ENCODE measurements at places on chromosomes 6 and 20. TPM values are rescaled to one million over a fixed set of nuclear protein-coding genes. Genes with fewer than 3 reads are reported as not detected.

DNA sequence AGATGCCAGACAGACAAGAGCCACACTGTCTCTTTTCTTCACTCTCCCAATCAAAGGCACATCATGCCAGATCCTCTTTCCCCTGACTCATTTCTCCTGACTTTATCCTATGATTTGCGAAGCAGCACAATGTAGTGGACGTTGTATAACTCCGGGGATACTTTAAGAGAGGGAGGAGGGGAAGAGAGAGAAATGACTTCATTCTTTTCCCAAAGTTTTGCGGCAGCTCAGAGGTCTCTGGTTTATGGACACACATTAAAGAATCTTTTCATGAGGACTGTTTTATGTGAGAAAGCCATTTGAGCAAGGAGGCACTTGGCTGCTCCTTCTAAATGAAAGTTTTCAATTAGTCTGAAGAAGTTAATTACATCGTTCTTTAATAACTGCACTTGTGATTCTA, 75.1 kb upstream of the MC3R start:
- H3K36me3 ChIP-seq: no peaks in the 10 kb centered on the region
- H3K27ac ChIP-seq: no peak overlapping the region
- H3K27me3 ChIP-seq: no peaks in the 10 kb centered on the region
- no peak for DNase-seq
- no peaks in the 10 kb centered on the region for H3K4me1 ChIP-seq

Gene HLA-DPA1
- 71.2 TPM for total RNA-seq

GRCh38 chr6:54903884-54904283, 57.3 kb downstream of the FAM83B start:
- DNase-seq: no peak
- no peak overlapping the region for H3K27ac ChIP-seq
- no peaks in the 10 kb centered on the region for H3K36me3 ChIP-seq
- no peaks in the 10 kb centered on the region for H3K27me3 ChIP-seq
- no peaks in the 10 kb centered on the region for H3K4me1 ChIP-seq

- no peak for DNase-seq
- H3K36me3 ChIP-seq: peaks cover 9% of the 10 kb centered on the region
- no peak overlapping the region for H3K27ac ChIP-seq
- no peak overlapping the region for H3K4me3 ChIP-seq
- H3K27me3 ChIP-seq: no peaks in the 10 kb centered on the region
Observed at GRCh38 chr20:35238170-35238569, 11.7 kb downstream of the MMP24 start.

Gene EEF1A2
- 0.99 TPM for total RNA-seq

Gene STMND1
- total RNA-seq: not detected

Gene SLC2A10
- not detected for total RNA-seq

- no peak for DNase-seq
- no peaks in the 10 kb centered on the region for H3K4me1 ChIP-seq
- H3K36me3 ChIP-seq: no peaks in the 10 kb centered on the region
- H3K27ac ChIP-seq: no peak overlapping the region
- no peaks in the 10 kb centered on the region for H3K27me3 ChIP-seq
Observed at GRCh38 chr20:6492271-6493055, 275.0 kb upstream of the BMP2 start.

DNA sequence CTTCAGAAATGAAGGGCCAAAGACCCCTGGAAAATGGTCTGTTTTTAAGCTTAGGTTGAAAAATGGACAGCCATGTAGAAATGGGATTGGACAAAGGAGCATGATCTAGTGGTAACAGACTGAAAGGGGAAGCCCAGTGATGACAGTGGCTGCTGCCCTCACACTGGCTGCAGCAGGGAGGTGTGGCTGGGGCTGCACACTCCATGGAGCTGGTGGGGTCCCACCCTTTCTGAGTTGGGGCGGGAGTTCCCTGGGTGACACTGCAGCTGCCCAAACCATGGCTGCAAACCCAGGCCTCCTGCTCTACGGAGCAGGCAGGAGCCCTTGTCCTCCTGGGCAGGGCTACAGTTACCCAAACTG, 8.5 kb upstream of the PACSIN1 start:
- no peak overlapping the region for H3K27ac ChIP-seq
- H3K36me3 ChIP-seq: no peaks in the 10 kb centered on the region

- no peak overlapping the region for H3K27ac ChIP-seq
- H3K4me3 ChIP-seq: no peak overlapping the region
- no peaks in the 10 kb centered on the region for H3K4me1 ChIP-seq
- peaks cover 39% of the 10 kb centered on the region for H3K27me3 ChIP-seq
- no peak for DNase-seq
Observed at GRCh38 chr6:44554194-44554593, 166.7 kb downstream of the CDC5L start.

Gene EBF4
- total RNA-seq: 2.3 TPM

- no peaks in the 10 kb centered on the region for H3K4me1 ChIP-seq
- DNase-seq: no peak
- peaks cover 13% of the 10 kb centered on the region for H3K27me3 ChIP-seq
- no peak overlapping the region for H3K4me3 ChIP-seq
Observed at GRCh38 chr6:129929433-129929832, 68.3 kb upstream of the TMEM244 start.
